ENCODE measurements at places on chromosomes 2 and 18.

GRCh38 chr2:35973737-35974132 is 381.8 kb upstream of the CRIM1 start:
- DNase-seq, result no peak

GRCh38 chr2:85913884-85914881 is 25.4 kb upstream of the ST3GAL5 start:
- no peak for DNase-seq

DNA sequence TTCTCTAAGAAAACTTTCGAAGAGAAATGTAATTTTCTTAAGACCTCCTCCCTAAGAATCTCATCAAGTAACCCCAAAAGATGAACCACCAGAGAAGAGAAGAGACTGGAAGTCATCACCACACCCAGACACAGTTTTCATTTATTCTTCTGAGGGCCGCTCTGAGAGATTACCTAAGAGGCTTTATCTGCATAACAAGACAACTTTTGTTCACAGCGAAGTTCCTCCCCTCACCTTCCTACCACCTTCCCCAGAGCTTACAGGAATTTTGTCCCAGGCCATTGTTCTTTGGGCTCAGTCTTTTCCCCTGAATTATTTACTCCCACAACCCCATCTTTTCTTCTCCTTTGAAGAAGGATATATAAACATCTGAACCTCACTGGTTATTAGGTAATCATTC is 92.8 kb downstream of the AKAIN1 start:
- no peak for DNase-seq

GRCh38 chr2:240339411-240340360 is 95.8 kb upstream of the GPC1 start:
- no peak for DNase-seq

DNA sequence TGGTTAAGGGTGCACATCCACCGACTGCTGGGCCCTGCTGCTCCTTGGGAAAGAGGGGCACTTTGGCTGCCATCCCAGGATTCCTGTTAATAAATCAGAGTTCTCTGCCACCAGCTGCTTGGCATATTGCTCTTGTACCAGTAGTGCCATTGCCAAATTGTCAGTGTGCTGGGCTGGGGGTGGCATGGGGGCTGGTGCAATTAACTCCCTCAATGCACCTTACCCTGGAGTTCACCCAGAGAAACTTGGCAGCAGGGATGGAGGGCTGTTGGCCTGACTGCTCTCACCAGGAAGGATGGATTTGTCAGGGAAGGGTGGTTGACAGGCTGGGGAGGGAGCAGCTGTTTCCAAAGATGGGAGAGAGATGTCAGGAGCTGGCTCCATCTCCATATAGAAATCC is 94.6 kb upstream of the SKOR2 start:
- no peak for DNase-seq

DNA sequence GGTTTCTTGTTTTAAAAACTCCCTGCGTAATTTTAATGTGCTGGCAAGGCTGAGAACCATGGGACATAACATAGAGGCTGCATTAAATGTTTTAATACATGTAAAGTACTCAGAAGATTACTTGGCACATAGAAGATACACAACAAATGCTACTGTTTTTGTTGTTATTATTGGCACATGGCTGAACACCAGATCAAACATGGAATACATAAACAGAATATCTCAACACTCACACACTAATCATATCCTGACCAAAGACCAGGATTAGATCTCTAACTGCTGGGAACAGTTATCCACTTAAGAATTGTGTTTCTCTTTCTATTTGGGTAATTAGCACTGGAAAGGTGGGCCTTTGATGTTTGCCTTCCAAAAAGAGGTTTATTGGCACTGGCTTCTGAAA is 69.3 kb downstream of the KCNE4 start:
- DNase-seq, result no peak

DNA sequence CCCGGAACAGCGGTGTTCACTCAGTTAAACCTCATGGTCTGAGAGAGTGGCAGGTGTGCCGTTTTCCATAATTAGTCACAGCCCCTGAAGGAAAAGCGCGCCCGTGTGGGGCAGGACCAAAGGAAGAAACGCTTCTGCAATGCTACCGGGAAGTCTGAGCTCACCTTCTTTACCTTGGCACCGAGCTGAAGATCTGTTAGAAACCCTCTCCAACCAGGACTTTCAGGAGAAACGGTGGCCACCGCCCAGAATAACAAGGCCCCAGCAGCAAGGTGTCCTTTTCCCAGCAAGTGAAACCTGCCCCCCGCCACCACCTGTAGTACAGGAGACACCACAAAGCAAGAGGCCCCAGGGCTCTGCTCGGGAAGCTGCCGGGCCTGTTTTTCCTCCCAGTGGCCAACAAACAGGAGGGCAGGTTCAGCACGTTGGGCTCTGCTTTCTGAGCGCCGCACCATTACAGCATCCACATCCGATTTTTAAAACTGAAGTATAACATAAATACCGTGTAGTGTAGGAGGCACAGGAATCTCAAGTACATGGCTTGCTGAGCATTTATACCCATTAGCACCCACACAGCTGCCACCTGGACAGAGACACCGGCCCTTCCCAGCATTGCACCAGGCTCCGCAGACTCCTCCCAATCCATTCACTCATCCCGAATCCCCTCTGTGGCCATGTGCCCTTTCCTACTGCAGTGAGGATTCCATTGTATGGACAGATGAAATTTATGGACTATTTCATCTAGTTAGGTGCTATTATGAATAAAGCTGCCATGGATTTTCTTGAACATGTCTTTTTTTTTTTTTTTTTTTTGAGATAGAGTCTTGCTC is 121.8 kb upstream of the RIOK3 start:
- no peak for DNase-seq

DNA sequence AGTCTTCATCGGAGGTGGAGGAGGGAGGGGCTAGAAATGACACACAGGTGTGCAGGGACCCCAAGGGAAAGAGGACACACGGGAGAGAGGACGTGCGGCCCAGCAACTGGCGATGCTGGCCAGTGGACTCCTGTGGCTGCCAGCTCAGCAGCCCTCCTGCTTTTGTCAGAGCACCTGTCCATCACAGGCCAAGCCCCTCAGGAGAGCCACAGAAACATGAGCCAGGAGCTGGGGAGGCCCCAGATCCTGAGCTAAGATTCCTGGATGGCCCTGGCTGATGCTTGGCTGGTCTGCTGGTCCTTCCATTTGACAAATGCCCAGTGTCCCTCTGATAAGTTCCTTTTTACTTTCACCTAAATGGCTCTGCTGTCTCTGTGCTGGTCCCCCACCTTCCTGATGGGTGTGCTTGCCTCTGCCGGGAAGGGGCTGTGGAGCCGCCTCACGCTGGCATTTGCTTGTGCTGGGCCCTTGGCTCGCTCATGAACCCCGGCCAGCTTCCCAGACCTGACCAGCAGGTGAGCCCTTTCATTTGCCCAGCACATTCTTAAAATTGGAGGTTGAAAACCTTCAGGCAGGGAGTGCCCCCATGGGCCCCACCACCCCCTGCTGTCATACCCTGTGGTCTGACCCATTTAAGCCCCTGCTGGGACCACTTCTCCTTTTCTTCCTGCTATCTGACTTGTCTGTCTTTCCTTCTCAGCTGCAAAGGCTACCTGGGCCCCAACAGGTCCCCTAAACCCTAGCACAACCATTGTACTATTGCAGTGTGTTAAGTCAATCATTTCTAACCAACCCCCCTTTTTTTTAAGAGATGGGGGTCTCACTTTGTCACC is 37.3 kb downstream of the CYP27C1 start:
- no peak for DNase-seq

DNA sequence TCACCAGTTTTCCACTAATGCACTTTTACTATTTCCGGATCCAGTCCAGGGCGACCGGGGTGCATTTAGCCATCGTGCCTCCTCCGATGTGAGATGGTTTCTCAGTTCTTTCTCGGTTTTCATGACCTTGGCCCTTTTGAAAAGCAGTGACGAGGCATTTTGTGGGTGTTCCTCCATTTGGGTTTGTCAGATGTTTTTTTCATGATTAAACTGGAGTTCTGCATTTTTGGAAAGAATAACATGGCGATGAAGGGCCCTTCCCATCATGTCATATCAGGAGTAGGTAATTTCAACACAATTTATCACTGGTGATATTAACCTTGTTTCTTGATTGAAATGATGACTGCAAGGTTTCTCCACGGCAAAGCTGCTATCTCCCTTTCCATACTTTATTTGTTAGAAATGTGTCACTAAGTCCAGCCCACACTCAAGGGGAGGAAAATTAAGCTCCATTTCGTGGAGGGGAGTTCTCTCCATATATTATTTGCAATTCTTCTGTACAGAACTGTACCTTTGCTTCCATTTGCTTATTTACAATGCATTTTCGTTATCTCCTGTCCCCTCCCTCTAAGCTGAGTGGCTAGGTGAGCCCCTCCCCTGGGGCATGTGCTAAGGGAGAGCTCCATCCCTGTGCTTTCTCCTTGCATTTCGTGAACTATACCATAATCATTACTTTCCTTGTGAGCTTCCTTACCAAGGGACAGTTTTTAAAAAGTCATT is 8.9 kb upstream of the KLF11 start:
- no peak for DNase-seq

DNA sequence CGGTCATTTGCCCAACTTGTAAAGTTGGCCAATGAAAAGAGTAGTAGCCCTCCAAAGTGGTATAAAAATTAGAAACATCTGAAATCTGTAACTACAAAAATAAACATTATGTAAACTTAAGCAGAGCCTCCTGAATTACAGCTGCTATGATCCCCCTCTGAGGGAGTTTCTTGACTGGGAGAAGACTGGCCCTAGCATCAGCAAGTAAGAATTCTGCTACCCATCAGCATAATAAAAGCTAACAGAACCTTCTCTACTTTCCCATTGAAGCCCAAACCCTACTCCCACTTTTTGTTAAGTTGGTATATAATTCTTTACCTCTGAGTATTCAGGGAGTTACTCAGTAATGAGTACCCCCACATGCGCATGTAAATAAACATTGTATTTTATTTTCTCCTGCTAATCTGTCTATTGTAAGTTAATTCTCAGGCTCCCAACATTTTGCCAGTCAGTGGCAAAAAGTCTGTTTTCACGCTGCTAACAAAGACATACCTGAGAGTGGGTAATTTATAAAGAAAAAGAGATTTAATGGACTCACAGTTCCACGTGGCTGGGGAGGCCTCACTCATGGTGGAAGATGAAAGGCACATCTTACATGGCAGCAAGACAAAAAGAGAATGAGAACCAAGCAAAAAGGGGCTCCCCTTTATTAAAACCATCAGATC is 71.3 kb downstream of the MYL12B start:
- DNase-seq, result no peak

- no peak for DNase-seq
Measured at GRCh38 chr2:127624756-127625571, 21.0 kb upstream of the GPR17 start.

DNA sequence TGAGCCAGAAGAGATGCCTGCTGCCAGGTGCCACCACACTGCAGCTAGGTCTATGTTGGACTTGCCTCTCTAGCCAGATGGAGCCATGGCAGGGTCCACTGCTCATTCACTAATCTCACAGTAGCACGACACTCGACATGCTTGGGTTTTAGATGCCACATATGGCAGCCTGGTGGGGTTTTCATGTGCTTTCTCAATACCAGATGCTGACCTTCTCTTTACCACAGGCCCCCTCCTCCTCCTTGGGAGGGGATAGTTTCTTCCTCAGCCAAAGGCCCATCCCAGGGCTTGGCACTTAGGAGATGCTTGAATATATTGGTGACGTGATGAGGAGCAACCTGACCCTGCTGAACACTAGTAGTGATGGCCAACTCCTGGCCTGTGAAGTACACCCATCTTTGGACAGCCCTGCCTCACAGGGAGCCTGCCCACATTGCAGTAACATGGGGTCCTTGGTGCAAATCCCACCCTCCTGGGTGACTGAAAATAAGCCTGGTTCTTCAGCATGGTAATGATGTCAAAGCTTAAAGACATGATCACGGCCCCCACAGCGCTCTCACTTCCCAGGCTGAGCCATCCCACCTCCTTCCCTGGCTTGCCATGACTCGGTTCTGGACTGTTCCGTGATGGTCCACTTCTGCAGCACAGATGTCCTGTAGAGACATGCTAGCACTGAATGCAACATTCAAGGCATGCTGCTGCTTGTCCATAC is 227.5 kb downstream of the SH3RF3 start:
- DNase-seq, result no peak

- no peak for DNase-seq
Measured at GRCh38 chr2:26818972-26819371, 29.0 kb upstream of the DPYSL5 start.

- no peak for DNase-seq
Measured at GRCh38 chr2:229714736-229715541, 584 bp upstream of the DNER start.

GRCh38 chr18:57771626-57772025 is 31.5 kb downstream of the ATP8B1 start:
- DNase-seq, result no peak

DNA sequence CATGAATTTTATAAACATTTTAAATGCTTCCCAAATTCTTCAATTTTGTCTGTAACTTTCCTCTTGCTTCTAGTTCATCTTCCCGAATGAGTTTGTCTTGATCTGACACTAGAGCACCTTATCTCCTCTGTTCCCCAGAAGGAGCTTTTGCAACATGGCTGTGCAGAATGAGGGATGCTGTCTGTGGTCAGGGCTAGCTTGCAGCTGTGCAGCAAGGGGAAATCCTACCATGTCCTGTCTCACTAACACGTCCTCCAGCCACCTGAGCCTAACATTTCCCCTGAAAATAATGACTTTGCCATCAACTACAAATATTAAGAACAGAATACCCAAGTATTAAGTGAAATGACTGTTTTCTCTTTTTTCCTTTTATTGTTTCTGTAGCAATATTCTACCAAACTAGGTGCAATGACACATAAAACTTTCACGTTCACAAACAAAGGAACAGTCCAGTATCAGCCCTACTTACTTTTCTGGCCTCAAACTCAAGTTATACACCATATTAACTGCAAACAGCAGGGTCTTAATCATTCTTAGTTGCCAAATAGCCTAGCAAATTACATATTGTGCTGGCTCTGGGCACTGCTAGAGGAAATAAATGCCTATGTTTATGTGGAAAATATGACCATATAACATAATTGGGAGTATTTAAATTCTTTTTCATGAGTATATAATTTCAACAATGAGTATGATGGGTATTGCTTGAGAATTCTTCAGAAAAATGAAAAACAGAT is 423.3 kb downstream of the CMPK2 start:
- DNase-seq, result no peak

DNA sequence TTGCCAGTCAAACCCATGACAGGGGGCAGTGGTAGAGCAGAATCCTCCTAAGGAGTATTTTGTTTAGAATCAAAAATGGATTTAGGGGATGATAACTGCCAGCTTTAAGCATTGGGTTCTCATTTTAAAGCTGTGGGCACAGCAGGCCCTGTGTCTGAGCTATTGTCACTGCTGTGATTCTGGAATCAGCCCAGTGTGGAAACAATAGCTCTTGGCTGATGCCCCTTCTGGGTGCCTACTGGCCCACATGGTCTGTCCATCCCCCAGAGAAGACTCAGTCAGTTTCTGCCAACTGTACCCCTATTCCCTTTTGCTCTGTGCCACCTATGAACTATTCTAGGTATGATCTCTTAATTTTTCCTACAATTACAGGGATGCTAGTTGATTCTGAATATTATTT is 91.7 kb upstream of the LRRTM1 start:
- no peak for DNase-seq

DNA sequence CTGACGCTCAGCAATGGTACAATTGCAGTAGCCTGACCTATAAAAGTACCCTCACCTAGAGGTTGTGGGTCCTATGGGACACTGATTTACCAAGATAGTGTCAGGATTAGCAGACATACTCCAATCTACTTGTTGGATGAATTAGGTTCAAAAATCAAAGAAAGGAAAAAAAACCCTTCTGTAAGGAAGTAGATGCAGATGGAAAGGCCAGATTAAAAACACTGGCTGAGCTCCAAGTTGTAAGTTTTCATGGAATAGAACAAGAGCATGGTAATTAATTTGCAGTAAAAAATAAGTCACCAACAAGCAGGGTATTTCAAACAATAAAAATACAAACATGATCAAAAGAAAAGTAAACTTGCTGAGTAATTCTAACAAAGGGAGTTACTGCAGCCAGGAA is 26.4 kb downstream of the IDH1 start:
- DNase-seq, result no peak

Measured in GM12864 (cell line).